ENCODE measurements at places on chromosomes 12 and 14. TPM values are rescaled to one million over a fixed set of nuclear protein-coding genes. Genes with fewer than 3 reads are reported as not detected.

CEBPE gene
- polyA plus RNA-seq = 0.16 TPM

GRCh38 chr14:99754141-99755067, 38.8 kb upstream of the EML1 start:
- no peak for DNase-seq

GRCh38 chr12:124363353-124363965, 68.6 kb downstream of the RFLNA start:
- no peak for DNase-seq

FSCB gene
- not detected for polyA plus RNA-seq

DNA sequence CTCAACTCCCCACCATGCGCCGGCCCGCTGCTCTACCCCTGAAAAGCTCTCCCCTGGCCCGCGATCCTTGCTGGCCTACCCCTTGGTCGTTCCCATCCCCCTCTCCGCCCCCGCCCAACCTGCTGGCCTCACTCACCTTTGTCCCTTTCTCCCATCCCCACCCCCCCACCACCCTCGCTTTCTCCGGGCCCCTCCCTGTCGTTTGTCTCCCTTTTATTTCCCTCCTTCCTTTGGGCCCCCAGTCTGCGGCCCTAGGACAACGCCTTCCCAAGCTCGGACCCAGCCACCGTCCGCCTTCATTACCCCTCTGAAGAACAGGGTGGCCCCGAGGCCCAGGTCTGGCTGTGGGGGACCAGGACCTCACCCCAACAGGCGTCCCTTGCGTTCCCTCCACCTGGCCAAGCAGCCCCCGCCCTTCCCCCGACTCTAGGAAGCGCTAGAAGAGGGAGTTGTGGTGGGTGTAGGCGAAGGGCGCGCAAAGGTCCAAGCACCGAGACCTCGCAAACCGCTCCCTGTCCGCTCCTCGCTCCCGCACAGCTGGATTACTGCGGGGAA, 6.9 kb upstream of the SLC7A7 start:
- DNase-seq = no peak

CCDC38 gene
- polyA plus RNA-seq = not detected

CPNE6 gene
- polyA plus RNA-seq = not detected

CLEC2A gene
- not detected for polyA plus RNA-seq

DNA sequence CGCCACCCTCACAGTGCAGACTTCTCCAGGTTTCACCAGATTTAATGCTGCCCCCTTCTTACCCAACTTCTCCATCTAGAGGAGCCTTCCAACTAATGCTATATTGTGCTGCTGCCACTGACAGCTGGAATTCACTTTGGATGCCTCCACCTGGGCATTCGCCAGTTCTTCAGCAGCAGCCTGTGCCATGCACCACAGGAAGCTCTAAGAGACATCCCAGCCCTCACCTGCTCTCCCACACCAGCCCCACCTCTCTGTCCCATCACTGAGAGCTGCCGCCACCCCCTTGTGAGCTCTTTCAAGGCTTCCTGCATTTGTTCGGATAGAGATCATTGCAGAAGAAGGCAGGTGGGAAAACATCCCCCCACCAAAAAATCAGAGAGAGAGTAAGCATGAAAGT, 4.6 kb upstream of the KRT2 start:
- no peak for DNase-seq

- no peak for DNase-seq
Observed at GRCh38 chr12:111369496-111370220, 763 bp upstream of the PHETA1 start.

DNA sequence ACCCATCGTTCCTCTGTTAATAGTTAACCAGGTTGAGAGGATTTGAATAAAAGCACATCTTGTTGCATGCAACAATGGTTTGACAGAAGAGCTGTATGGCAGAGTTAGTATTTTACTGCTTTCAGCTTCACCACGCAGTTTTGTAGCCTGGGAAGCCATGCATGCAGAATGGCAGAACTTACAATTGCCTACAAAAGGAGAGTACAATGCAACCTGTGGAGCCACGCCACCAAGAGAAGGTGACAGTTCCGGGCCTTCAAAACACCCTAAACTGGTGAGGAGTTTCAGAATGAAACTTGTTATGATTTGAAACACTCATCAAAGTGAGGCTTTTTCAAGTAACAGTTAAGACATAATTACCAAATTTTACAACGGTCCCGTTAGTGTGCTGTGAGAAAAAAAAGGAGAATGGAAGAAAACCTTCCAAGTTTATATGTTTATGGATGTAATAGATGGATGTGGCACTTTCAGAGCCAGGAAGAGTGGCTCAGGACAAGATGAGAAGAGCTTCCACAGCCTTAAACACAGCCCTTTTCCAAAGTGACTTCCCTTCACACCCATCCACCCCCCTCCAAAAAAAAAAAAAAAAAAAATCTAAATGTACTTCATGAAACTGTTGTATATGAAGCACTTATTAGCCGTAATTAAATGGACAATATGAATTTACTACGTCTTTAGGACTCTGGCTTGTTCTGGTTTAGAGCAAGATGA, 158.7 kb downstream of the EGLN3 start:
- no peak for DNase-seq

- DNase-seq = no peak
Observed at GRCh38 chr14:91997492-91997891, 42.4 kb downstream of the TRIP11 start.

GRCh38 chr14:24080888-24081738, 9.8 kb downstream of the CPNE6 start:
- DNase-seq = peak; percentile 77

GRCh38 chr14:62819931-62820330, 225.3 kb downstream of the KCNH5 start:
- no peak for DNase-seq

RTL1 gene
- polyA plus RNA-seq = not detected

SPIC gene
- not detected for polyA plus RNA-seq
